ENCODE measurements at places on chromosomes 16 and 17.

DNA sequence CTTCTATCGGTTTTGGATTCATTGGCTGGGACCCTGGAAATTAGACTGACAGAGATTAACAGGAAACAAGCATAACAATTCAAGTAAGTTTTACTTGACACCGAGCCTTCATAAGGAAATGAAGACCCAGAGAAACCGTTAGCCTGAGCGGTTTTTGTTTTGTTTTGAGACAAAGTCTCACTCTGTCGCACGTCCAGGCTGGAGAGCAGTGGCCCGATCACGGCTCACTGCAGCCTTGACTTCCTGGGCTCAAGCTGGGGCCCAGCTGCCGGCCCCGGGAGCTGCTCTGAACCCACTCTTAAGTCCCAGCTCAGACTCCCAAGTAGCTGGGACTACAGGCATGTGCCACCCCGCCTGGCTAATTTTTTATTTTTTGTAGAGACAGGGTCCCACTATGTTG, 321.3 kb downstream of the SEC14L1 start:
- no peak for DNase-seq

- no peak for DNase-seq
Measured at GRCh38 chr16:82045465-82045864, 10.4 kb downstream of the HSD17B2 start.

DNA sequence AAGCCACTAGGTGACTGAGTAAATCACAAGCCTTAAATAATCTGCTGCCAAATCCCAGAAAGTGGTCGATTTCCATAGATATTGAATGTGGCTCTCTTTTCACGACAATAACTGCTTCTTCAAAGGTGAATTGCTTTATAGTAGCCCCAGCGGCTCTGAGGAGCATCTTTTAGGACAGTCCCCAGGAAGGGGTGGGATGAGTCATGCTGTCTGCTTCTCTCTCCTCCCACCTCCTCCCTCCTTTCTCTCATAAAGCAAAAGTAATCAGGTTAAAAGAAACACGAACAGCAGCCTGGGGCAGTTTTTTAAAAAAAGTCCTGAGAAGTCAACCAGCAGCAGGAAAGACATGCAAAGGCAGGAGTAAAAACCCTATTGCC, 1.8 kb downstream of the KIAA0513 start:
- no peak for DNase-seq

- no peak for DNase-seq
Measured at GRCh38 chr16:3087243-3088235, 11.6 kb downstream of the ZSCAN10 start.

DNA sequence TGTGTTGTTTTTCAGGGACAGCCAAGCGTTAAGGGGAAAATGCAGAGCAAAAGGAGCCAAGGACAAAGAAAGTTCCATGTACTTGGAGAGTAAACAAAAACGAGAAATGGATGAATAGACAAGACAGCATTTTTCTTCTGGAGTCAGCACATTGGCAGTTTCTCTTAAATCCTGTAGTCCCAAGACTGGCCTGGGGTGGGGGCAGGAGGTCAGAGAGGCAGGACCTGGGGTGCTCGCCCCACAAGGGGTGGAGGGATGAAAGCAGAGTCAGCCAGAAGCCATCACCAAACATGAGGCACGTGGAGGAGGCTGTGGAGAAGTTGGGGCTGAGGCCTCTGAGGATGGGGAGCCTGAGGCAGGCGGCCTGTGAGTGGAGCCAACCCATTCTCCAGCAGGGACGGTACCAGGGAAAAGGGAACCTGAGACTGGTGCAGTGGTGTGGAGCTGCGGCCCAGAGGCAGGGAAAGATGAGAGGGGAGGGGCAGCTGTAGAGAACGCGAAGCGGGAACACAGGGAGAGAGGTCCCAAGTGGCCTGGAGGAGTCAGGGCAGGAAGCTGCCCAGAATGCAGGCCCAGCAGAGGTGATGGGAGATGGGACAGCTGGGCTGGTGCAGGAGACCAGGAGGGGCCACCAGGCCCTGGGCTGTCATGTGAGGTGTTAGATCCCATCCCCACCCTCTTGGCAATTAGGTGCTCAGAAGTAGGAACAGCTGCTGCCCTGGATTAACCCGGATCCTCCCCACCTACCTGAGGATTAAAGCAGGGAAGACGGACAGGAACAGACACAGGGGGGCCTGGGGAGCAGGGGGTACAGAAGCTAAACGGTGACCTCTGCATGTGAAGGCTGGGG, 3.3 kb downstream of the TLCD3B start:
- no peak for DNase-seq

- no peak for DNase-seq
Measured at GRCh38 chr16:81804134-81804610, 25.1 kb downstream of the PLCG2 start.

- DNase-seq = no peak
Measured at GRCh38 chr17:64728041-64728695, 66.1 kb upstream of the SMURF2 start.

- no peak for DNase-seq
Measured at GRCh38 chr17:15971098-15971678, 26.3 kb downstream of the ADORA2B start.

DNA sequence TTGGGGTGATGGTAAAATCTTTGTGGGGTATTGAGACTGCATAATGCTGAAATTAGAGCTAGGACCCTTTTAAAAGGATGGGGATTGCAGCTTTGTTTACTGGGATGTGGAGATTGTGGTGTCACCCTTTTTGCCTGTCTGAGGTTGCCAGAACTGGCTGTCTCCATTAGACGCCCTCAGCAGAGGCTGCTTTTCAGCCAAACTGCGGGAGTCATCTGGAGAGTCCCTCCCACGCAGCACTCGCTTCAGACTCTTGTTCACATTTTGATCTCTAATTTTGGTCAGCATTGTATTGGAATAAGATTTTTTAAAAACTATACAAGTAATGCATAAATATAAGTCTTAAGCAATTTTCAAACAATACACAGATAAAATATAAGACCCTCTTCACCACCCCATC, 27.9 kb upstream of the JPT2 start:
- DNase-seq = no peak

- peak; percentile 90 for DNase-seq
Measured at GRCh38 chr17:68909066-68909465, 46.1 kb downstream of the ABCA8 start.

GRCh38 chr16:26795184-26795583, 271.5 kb upstream of the C16orf82 start:
- no peak for DNase-seq

- DNase-seq = no peak
Measured at GRCh38 chr16:49552313-49552928, 178.8 kb downstream of the C16orf78 start.

DNA sequence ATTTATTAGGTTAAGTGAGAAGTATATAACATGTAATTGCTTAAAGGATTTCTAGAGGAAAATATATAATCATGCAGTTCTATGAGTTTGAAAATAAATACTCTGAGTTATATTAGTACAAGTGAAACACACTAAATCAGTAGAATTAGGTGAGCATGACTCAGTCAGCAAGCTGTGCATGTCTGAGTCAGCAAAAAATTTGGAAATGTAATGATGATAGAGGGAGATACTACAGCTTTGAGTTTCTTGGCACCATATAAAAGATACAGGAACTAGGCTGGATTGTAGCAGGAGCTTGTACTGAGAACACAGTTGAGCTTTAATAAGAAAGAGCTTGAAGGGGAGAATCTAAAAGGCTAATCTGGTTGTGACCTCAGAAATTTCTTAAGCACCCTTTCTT, 1224.6 kb downstream of the CDH8 start:
- no peak for DNase-seq

DNA sequence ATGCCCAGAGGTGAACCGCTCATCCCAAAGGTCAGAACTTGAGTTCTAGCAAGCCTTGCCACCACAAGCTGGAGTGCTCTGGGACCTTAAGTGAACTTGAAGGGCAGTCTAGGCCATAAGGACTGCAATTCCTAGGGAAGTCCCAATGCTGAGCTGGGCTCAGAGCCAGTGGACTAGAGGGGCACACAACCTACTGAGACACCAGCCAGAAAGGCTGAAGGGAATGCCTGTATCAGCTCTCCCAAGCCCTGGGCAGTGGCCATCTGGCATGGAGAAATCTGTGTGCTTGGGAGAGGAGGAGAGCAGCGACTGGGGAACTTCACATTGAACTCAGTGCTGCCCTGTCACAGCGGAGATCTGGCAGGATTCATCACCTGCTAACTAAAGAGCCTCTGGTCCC, 201.3 kb downstream of the CEP112 start:
- DNase-seq = no peak

GRCh38 chr17:65163990-65164495, 26.9 kb downstream of the RGS9 start:
- DNase-seq = no peak

Measured in fibroblast of the conjunctiva (primary cell).